Cardiac fibroblast (primary cell): ENCODE measurements at places on chromosomes 12 and 14.

DNA sequence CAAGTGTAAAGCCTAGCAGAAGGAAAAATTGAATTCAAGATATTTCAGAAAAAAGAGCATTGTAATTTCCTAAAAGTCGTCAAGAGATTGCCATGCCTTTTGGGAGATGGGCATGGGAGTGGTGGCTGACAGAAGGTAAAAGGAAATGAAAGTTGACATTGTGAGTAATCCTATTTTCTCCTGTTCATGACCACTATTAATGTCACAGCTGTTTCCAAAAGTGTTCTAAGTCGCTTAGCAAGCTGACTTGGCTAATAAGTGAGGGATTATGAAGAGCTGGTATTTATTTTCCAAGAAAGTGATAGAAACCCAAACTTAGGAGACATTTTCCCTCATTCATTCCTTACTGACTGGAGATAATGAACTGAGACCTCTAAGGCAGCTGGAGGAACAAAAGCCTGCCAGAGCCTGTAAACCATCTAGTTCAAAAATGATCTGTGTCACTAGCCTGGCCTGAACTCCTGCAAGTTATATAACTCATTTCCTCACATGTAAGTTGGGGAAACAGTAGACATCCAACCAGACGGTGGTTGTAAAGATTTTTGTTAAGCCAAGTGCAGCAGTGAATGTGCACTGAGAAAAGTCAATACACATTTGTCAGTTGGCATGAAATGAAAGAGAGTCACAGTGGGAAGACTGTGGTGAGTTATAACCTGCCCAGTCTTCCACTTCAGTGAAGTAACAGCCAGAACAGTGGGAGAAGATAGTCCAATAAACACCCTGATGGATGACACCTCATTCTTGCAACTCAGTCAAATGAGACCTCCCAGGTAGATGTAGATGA, 75.8 kb downstream of the DIO2 start:
- no peak for DNase-seq

DNA sequence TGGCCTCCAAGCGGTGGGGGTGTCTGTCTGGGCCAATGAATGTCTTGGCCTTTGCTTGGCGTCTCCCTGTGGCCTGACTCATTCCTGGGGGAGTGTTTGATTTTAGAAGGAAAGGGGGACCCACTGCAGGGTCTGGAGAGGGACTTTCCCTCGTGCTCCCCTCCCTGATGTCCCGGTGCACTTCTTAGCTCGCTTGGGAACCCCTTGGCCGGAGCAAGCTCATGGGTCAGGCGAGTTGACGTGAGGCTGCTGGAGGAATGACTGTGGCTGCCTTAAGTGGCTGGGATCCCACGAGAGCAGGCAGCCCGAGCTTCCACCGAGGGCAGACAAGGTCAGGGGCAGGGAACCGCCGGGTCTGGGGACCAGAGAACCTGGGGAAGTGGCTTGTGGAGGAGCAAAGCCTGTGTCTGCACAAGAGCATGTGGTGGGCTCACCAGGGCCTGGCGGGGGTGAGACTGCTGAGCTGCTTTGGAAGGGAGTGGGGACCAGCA, 218.4 kb upstream of the C14orf180 start:
- DNase-seq, result no peak

DNA sequence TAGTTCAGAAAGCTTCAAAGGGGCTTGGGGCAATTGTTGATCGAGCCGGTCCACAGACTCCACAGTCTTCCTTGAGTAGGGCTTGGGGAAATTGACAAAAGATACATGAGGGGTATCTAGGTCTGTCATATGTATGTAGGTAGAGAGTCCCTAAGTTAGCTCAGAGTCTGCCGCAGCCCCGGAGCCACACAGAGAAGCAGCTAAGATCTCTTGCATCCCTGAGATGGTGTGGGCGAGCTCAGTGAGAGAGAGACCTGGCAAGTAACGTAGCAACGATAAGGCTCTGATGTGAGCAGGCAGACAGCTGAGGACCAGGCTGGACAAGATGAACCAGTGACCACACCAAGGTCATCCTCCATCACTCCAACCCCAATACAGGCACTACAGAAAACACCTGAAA, 297.6 kb downstream of the TMEM132D start:
- DNase-seq, result no peak

DNA sequence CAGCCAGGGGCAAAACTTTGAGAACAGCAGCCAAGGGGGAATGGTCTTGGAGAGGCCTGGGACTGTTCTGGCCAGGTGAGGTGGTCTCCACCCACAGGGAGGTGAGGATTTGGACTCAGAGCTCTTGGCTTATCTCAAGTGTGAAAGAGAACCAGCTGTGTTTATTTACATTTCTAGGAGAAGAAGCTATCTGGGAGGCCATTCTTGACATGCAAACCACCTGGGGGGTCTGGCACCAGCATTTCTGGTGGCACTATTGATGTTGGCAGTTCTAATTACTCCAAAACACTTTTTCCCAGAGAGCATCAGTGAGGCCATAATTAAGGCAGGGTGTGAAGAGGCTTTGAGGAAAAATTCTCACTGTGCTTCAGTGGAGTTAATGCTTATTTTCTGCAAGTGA, 95.1 kb downstream of the CAND1 start:
- DNase-seq, result no peak

DNA sequence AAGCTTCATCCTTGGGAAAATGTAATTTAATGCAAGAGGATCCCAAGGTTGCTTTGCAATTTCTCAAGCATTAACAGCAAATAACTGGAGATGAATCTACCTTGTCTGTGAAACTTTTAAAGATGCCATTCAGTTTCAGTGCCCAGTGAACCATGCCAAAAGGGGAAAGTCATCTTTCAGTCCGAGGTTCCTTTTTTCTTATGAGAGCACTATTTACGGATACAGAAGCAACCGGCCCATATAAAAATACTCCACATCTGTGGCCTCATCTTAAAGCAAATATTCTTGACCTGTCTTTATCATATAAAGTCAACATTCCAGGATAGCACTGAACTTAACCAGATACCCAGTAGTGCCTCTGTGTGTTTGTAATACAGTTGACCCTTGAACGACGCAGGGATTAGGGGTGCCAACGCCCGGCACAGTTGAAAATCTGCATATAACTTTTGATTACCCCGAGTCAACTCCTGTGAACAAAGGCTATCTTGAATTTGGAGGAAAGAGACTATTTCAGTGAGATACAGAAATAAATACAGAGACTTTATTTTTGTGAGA, 209.4 kb downstream of the PCNX1 start:
- DNase-seq, result no peak

DNA sequence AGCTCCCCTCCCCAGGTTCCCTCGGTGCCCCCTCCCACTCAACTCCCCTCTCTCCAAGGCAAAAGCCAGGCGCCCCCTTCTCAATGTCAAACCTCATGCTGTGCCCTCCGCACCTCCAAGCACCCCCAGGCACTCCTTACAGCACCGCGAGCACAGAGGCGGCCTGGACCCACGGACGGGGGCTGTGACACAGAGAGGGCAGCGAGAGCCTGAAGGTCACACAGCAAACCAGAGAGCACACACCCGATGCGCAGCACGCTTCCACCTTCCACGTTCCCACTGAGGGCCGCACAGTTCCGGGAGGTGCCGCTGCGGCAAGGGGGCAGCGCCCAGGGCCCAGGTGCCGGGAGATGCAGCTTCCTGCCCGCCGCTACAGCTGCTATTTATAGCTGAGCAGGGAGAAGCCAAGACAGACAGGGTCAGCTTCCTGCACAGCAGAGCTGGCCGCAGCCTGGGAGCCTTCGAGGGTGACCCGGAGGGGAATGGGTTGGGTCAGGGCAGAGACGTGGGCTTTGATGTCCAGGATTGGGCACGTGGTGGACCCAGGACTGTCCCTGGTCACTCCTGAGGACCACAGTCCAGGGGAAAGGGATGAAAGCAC, 12.9 kb downstream of the NCOR2 start:
- DNase-seq, result no peak
